ACHN (cell line): ENCODE measurements at places on chromosomes 7 and 10.

DNA sequence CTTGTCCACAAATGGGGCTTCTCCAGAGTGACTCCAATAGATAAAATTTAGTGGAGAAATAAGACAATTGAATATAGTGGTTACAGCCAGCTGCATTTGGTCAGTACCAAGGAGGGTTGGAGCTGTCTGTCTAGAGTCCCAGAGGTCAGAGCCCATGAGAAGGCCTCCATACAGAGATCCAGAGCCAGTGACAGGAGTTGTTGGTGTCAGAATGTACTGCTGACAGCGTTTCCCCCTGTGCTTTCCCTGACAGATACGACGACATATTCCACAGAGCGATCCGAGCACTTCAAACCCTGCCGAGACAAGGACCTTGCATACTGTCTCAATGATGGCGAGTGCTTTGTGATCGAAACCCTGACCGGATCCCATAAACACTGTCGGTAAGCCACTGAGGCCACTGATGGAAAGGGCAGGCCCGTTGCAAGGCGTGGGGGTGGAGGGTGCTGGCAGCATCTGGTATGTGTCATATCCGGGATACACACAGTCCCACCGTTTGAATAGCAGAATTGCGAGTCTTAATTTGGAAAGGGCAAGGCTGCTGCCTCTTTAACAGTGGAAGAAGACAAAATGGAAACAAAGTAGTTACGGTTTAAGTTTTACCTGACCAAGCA, 483.6 kb downstream of the NRG3 start:
- DNase-seq, result no peak

DNA sequence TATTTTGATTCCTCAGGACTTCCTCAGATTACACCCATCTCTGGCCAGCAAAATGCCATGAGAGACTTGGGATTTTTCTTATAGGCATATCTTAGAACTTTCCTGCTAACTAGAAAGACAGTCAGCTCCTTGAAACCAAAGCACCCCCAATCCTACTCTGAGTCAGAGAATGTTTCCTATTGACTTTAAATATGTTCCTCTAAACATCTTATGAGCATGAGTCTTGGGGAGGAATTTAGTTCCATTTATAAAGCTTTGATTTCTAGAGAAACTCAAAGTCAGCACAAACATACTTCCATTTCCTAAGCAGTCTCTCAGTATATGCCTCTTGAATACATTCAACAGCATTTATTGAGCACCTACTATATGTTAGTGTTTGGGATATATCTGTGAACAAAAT, 128.5 kb downstream of the INHBA start:
- DNase-seq, result no peak

GRCh38 chr10:17655567-17656146, 11.7 kb downstream of the STAM start:
- no peak for DNase-seq

- DNase-seq, result no peak
Measured at GRCh38 chr10:126634347-126634746, 36.1 kb downstream of the C10orf90 start.

GRCh38 chr7:105346593-105347322, 42.0 kb downstream of the SRPK2 start:
- DNase-seq, result no peak

DNA sequence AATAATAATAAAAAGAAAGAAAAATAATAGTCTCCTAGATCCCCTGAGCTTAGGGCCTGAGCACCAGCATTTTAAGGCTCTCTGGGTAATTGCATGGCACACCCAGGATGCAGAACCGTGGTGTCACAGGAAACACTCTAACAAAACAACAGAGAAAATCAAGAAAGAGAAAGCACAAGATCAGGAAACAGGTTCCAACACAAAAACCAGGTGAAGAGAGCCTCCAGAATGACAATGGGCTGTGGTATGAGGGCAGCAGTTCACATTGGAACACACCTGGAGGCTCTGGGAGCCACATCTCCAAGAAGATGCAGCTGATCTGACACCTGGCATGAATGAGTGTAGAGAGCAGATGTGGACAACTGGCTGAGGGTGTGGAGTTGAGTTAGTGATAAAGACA, 7.1 kb downstream of the MMRN2 start:
- DNase-seq, result no peak

GRCh38 chr7:98203261-98203963, 7.8 kb upstream of the BHLHA15 start:
- no peak for DNase-seq

- DNase-seq, result no peak
Measured at GRCh38 chr7:54878339-54878738, 119.3 kb upstream of the SEC61G start.

- no peak for DNase-seq
Measured at GRCh38 chr7:150621376-150621775, 10.8 kb downstream of the GIMAP6 start.

GRCh38 chr7:155710530-155710929, 66.1 kb downstream of the RBM33 start:
- DNase-seq, result no peak

- DNase-seq, result no peak
Measured at GRCh38 chr10:15213461-15213861, 45.0 kb upstream of the NMT2 start.

- no peak for DNase-seq
Measured at GRCh38 chr7:39212876-39213275, 235.2 kb downstream of the POU6F2 start.

DNA sequence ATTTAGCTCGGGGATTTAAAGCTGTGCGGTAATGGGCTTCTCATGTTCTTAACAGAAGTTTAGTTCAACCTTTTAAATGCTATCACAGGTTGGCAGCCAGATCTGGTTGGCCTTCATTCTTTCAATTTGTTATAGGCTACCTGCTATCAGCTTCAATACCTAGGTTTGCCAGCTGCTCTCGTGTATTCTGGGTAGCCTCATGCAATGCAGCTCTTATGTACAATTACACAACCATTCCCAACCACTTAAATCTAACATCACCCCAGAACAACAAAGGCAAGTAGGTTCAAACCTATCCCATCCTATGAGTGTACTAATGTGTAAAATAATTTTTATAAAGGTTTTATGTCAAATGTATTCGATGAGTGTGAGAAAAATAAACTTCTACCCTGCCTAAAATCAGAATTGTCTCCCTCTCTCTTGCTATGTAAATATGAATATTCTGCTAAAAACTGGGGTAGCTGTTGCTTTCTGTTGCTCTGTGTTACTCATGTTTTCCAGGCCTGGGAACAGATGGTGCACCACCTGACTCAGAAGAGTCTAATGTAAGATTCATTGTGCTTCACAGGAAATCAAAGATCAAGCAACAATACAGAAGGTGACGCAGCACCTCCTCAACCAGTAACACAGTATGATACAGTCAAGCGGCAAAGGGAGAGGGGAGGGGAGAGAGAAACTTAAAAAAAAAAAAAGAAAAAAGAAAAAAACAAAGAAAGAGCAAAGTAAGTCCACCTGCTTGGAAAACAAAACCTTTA, 188.6 kb downstream of the ETV1 start:
- no peak for DNase-seq

- no peak for DNase-seq
Measured at GRCh38 chr10:130709415-130709814, 573.2 kb downstream of the GLRX3 start.

DNA sequence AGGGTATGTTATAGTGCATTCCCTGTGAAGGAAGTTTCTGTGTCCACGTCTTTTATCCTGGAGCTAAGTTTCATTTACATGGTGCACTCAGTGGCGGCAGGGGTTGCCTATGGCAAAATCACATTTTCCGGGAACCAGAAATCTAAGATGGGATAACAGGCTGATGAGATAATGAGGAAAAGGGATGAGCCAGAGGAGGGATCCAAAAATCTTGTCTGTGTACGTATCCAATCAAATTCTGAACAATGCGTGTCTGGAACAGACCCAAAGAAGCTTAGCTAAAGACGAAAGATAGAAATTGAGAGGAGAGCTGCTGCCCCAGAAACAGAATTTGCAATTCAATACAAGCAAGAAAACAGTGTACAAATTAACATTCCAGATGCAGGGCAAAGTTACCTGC, 16.1 kb downstream of the LANCL2 start:
- no peak for DNase-seq

DNA sequence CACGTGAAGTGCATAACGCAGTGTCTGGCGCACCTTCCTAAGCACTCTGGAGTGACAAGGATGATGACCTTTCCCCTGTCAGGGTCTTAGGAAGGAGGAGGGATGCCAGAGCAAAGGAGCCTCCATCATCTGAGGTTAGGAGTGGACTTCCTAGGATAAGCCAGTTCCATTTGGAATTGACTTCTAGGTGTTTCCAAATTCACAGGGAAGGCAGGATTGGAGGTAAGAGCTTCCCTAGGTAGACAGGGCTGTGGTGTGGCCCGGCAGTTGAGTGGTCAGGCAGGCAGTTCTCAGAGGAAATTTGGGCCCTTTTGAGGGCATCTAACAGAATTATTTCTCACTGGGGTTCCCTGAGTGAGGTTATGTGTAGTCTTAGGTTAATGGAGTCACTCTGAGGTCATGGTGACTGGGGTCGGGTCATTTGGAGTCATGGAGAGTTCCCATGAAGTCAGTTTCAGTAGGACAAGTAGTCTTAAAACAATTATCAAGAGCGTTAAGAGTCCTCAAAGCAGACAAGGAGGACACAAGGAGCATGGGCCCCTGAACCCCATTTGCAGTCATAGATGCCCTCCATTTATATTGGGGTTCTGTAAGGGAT, 8.2 kb downstream of the PPIF start:
- no peak for DNase-seq

- no peak for DNase-seq
Measured at GRCh38 chr10:86285136-86285790, 81.3 kb downstream of the GRID1 start.

GRCh38 chr7:116786791-116787443, 75.5 kb upstream of the CAPZA2 start:
- DNase-seq, result peak; percentile 61

DNA sequence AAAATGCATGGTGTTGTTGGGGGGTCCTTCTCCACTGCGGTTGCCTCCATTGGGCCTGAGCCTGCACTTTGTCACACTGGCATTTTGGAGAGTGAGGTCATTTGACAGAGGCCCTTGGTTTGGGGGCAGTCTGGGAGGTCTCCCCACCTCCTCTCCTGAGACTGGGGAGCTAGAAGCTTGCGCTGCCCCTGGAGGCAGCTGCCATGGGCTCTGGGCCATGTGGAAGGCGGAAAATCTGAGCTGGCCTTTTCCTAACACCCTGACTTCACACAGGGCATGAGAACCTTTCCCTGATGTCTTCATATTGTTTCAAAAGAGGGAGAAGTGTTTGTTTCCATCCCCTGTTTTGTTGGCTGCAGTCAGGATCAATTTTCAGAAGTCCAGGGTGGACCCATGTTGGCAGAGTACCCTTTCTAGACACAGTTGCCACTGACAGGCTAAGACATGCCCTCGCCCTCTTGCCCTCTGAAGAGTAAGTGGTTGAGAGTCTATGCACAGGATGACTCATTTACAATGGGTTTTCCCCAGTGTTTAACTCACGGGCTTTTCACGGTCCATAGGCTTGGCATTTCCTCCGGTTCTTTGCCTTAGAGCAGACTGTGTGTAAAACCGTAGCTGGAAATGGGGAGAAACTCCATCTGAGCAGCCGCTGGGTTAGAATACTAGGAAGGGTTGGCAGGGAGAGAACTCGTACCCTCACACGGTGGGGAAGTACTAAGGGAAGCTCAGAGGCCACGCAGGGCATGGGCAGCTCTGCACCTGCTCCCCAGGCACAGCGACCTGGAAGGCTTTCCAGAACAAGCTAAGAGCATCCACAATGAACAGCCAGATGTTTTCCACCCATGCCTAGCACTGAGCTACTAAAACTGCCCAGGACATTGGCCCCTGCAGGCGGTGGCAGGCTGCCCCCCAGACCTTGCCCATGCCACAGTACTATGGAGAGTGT, 655.0 kb downstream of the SDK1 start:
- DNase-seq, result peak; percentile 97

DNA sequence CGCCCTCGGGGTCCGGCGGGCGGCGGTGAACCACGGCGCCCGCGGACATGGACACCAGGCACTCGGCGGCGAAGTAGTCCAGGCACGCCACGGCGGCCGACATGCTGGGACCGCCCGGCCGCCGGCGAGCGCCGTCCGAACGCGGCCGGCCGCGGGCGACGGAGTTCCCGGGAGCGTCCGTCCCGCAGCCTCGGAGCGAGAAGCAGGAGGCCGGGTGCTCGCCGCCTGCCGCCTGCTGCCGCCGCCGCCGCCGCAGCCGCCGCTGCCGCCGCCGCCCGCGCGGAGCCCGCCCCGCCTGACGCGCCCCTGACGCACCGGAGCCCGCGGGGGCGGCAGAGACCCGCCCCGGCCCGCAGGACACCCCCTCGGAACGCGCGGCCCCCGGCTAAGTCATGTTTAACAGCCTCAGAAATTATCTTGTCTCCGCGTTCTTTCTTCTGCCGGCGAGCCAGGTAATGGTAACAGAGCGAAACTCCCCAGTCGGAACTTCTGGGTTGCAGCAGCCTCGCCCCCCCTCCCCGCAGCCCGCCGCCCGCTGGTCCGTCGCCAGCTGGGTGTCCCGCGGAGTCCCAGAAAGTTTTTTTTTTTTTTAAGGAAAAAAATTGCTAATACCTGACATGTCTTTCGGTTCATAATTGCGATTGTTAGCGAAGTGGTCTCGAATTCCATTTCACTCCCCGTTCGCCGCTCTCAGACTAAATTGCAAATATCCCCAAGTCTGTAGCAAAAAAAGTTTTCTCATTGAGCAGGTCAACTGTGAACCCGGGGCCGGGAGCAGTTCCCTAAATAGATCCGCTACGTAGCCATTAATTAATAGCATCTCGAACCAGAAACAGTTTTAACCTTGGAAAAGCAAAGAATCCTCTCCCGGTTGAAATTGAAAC, at the start of gene KLF14:
KLF14 (minus strand) TSS at position 277 of the 884 bp plus-strand sequence; CDS start at position 103, 174 bp downstream.
- DNase-seq, result peak; percentile 33

GRCh38 chr7:132430041-132430855, 146.0 kb downstream of the PLXNA4 start:
- DNase-seq, result no peak

DNA sequence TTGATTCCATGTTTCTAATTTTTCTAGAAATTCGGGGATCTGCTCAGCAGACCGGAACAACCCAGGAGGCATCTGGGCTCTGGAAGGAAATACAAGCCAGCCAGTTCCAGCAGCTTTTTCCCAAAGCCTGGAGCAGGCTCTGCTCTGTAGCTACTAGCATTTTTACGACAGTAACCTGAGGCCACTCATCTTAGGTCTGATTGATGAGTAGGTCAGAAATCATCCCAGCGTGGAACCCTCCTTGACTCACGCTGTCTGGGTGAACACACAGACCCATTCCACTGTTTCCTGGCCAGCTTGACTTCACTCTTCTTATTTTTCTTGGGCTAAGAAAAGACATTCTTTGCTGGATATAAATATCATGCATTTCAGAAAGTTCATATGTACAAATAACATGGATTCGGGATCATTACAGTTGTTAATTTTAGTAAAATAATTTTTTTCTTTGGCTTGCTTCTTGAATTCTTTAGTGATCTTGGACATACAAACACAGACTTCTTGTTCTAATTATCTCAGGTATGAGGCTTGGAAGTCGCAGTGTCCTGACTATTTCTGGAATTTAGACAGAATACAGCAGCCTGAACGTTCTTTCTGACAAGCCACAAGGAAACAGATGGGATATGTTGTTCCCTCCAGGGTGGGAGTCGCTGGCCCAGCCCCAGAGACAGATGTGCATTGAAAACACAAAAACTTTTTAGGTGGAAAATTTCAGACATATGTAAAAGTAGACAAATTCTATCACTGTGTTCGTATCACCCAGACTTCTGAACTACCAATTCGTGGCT, 54.6 kb upstream of the PITRM1 start:
- peak; percentile 85 for DNase-seq
